ENCODE measurements at places on chromosomes 3 and 15. TPM values are rescaled to one million over a fixed set of nuclear protein-coding genes. Genes with fewer than 3 reads are reported as not detected.

The TRIM42 gene
- not detected for total RNA-seq

The FAM3D gene
- total RNA-seq, result not detected

The GRK7 gene
- not detected for total RNA-seq

The KLHL18 gene
- 38.9 TPM for total RNA-seq

The IL17RB gene
- total RNA-seq, result under 0.01 TPM

The FANCI gene
- total RNA-seq, result 34.2 TPM

The MEF2A gene
- 20.8 TPM for total RNA-seq

DNA sequence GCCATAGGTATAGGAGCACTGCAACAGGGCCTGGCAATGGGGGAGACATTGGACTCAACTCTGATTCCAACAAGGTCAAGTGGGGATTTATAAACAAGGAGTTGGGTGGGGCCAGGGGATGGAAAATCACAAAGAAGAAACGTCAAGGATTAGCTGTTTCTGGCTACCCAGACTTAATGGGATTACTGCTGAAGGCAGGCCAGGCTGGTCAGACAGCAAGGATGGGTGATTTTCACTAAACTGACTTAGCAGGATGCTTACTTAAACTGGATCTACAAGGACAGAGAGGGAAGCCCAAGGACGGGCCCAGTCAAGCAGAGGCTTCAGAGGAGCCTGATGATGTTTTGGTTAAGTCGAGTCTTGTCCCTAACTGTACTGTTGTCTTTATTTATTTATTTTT is 76.2 kb downstream of the USP13 start:
- DNase-seq, result no peak

GRCh38 chr3:197539651-197540051 is 16.1 kb downstream of the BDH1 start:
- no peak for DNase-seq

DNA sequence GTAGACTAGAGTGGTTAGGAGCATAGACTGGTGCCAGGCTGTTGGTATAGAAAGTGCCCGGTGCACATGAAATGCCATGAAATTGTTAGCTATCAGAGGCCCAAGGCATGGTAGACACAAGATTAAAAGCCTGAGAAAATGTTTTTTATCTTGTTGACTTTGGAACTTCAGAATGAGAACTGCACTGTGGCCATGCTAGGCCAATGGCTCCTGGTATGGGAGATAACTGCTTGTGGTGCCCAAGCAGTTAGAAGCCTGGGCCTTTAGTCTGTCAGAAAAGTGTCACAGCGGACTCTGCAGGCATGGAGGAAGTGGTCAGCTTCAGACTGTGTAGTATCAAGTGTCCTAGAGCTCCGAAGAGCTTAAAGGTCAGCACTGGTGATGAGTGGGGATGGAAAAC is 11.9 kb downstream of the FYCO1 start:
- no peak for DNase-seq

- DNase-seq, result no peak
Measured at GRCh38 chr15:62124973-62125303, 40.1 kb downstream of the C2CD4B start.

- no peak for DNase-seq
Measured at GRCh38 chr3:56456117-56456516, 12.2 kb downstream of the ERC2 start.

GRCh38 chr3:163490119-163490518 is 1588.2 kb downstream of the SI start:
- no peak for DNase-seq

- DNase-seq, result peak; percentile 5
Measured at GRCh38 chr3:101725194-101725889, 928 bp downstream of the CEP97 start.

DNA sequence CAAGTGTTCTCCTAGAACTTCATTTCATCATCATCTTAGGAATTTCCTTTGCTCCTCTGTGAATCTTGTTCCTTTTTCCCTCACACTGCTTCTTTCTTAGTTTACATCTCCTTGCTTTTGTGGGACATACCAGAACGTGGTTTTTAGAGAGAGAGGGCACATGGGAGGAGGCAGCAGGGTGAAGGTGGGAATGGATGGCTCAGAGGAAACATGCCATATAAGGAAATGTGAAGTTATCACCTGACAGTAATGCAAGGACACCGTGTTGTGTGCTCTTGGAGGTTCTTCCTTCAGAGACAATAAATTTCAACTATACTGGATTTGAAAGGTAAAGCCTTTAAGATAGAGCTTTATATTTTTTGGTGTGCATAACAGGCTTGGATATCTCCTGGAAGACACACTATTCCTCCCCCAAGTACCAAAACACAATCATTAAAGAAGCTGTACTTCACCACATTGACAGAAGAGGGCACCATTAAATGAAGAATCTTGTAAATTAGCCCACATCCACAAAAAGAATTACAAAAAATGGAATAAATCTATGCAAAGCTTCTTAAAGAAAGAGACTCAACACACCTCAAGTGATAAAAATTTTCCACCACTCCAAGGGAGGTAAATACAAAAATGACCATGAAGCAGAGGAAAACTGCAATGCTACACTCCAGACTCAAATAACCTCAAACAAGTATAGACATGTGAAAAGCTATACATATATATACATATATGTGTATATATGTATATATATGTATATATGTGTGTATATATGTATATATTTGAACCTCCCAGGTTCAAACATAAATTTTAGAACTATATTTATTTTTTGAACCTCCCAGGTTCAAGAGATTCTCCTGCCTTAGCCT is 26.1 kb downstream of the RPL39L start:
- DNase-seq, result peak; percentile 48

DNA sequence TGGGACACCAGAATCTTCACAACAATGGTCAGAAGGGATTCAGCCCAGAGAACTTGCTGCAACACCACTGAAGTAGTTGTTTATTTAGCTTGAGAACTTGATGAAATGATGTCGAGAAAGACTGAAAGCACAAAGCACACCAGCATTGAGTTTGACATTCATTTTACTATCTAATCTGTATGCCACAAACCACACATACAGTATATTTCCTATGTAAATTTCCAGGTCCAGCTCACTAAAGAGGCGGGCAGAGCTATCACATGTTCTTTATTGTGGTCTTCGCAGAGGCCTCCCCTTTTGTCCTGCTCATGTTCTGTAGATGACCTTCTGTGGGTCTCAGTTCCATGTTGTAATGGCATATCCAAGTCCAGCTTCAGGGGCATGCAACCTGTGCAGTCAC is 10.4 kb upstream of the FMN1 start:
- DNase-seq, result no peak

DNA sequence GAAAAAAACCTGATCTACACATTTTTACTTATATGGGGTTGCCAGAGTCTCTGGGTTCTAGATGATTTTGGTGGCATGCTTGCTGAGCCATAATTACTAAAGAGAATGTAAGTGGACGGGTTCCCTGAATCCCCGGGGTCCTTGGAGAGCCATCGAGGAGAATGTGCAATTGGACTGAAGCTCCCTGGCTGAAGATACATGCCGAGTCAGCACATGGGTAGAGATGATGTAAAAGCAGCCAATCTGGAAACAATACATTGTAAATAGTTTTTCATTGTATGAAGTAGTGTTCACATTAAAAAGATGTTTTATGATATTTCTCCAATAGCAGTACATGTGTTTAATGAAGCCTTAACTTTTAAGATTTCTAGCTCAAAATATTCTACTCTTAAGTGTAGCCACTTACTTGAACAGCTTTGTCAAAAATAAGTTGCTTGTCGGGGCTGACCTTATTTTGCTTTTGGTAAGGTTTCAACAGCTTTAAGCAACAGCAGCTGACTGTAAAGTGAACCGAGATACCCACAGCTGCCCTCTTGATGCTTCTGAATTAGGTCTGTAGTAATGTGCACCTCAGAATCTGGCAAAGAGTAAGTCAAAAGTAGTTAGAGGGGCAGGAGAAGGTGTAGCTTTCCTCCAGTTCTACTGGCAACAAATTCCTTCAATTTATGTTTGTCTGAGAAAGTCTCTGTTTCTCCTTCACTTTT is 205.7 kb downstream of the PLCL2 start:
- no peak for DNase-seq

DNA sequence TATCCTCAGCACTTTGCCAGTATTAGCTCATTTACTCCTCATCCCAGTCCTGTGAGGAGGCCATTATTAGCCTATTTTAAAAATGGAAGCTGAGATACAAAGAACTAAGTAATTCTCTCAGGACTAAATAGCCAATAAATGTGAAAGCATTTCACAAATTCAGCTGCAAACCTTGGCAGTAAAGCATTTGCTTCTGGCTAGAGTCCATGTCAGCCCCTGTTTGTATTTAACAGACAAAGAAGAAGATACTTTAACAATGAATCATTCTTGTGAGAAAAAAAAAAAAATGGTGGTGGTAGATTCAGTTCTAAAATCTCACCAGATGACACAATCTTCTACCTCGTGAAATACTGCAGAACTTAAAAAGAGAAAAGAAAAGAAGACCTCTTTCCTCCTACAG is 85.0 kb upstream of the CNTN6 start:
- DNase-seq, result no peak

DNA sequence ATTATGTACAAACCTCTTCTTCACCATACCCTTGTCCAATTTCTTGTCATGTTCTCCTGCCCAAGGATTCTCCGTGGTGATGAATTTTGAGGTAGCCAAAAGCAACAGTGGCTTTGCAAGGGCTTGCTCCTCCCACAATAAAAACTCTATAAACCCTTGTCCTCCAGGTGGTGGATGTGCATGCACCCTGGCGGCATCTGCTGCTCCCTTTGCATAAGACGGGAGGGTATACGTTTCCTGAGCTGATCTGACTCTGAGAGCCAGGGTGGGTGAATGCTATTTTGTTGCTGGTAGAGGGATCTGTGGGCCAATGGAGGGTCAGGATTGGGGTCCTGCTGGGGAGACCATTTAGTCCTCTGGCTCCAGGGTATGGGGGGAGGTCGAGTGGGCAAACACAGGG is 5.4 kb downstream of the DNAH1 start:
- no peak for DNase-seq

- DNase-seq, result no peak
Measured at GRCh38 chr3:72171946-72172345, 387.0 kb upstream of the PROK2 start.

DNA sequence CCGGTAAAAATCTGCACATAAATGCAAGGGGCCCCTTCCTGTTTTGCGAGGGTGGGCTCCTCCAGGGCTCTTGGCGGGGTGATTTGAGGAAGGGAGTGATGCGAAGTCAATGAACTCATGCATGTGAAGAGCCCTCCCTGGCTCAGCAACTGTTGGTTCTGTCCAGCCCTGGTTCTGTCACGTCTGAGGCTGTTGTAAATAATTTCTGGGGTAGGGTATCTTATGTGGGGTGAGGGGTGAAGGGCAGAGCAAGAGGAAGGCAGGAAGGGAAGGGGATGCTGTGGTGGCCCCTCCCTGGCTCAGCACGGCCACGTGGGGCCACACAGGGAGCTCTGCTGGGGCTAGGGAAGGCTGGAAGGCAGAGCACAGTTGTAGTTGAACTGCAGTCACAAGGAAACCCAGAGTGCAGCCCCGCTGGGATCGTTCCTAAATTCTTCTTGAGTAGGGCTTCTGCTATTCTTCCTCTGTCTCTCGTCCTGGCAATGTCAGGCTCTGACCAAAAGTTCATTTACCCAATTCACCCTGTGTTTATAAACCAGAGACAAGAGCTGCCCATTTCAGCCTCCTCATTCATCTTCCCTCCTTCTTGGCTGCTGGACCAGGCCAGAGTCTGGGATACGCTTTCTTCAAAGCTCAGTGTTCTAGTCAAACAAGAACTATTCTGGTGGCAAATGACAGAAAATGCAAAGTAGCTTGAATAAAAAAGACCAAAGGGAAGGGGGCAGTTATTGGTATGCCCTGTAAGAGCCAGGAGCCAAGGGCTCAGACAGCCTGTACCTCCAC is 14.8 kb upstream of the TOPBP1 start:
- DNase-seq, result no peak

DNA sequence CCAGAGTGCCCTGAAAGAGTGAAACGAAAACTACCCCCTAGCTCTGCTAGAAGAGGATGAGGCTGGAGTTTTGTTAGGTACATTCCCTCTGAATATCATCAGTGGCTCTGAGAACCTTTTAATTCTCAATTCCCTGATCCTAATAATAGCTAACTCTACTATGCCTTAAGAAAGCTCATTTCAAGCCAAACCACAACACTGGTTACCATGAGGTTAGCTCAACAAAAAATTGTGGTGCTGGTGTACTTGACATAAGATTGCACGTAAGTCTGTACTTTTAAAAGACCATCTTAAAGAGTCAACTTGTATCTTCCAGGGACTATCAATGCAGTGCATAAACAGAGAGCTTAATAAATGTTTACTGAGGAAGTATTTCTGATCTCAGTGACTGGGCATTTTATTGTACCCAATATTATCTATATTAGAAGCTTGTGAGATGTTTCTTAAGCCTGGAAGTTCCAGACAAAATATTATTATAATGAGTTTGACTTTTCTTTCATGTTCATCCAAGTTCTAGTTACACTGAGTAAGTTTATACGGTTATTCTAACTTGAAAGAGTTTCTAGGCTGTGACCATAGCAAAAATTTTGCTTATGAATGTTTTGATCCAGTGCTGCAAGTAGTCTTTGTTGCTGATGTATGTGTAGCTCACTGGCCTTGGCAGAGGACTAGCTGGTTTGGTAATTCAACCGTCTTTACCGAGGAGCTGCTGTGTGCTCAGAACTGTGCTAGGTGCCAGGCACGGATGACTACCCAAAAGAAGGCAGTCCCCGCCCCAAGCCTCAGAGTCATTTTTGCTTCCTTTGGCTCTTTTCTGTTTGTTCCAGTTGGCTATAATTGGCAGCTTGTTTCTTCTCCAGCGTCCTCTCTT is 334.4 kb upstream of the TRIM42 start:
- no peak for DNase-seq

- DNase-seq, result no peak
Measured at GRCh38 chr15:70358871-70359647, 261.3 kb upstream of the TLE3 start.

DNA sequence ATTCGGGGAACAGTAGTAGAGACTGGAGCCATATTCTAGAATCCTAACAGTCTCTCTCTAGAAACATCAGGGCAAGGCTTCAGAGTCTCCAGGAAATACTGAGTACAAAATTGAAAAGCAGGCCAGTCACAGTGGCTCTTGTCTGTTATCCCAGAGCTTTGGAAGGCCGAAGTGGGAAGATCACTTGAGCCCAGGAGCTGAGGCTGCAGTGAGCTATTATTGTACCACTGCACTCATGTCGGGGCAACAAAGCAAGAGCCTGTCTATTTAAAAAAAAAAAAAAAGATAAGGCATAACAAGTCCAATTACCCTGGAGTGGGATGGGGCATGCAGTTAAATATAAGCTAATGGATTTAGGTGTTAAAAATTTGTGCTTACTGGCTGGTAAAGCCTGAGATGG is 79.0 kb downstream of the SEMA6D start:
- no peak for DNase-seq

DNA sequence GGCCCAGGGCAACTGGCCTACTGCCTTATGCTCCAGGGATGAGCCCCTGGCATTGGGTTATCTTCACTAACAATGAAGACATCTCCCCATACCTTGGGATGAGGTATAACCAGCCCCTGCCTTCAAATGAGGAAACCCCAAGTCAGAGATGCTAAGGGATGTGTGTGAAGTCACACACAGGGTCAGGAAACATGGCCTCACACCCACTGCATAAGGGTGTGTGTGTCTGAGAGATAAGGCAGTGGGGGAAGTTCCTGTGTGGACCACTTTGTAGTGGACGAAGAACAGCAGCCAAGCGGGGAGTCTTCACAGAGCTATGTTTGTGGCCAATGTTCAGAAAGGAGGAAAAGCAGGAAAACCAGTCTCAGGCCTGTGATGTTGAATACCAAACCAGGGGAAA is 10.5 kb downstream of the ELP6 start:
- DNase-seq, result no peak

- DNase-seq, result no peak
Measured at GRCh38 chr3:6717026-6717943, 143.6 kb upstream of the GRM7 start.
